ENCODE measurements at places on chromosomes 6 and 20.

DNA sequence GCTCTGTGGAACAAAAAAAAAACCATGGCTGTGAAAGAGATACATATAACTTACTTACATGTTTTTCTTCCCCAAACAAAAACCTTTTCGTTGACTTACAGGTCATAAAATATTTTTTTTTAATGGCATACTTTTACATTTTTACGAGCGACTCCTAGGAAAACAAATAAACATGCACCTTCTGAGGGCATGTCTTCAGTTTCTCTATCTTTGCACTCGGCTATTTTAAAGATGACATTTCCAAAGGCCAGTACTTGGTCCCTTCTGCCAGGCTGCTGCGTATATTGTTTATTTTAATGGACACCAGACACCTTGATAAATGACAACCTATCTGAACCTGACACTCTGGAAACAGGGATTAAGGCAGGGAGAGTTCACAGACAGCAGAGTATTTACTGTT lies 49.4 kb downstream of the PIGU start:
- DNase-seq: no peak

DNA sequence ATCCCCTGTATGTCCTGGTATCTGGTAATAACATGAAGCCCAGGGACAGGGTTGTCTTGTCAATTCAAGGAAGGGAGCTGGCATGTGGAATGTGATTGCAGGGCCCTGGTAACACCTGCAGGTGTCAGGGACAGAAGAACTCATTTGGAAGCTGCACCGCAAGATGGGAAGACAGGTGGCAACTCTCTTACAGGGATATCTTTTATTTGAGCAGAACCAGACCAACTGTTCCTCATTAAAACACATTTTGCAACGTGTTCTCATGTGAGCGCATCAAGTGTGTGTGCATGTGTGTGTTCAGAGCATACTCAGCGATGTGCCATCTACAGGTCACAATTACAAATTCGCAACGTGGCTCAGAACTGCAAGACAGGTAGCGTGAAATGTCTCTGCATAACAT lies 370.9 kb upstream of the SOX4 start:
- DNase-seq: no peak

GRCh38 chr6:62775427-62776022 lies 435.7 kb upstream of the FKBP1C start:
- no peak for DNase-seq

DNA sequence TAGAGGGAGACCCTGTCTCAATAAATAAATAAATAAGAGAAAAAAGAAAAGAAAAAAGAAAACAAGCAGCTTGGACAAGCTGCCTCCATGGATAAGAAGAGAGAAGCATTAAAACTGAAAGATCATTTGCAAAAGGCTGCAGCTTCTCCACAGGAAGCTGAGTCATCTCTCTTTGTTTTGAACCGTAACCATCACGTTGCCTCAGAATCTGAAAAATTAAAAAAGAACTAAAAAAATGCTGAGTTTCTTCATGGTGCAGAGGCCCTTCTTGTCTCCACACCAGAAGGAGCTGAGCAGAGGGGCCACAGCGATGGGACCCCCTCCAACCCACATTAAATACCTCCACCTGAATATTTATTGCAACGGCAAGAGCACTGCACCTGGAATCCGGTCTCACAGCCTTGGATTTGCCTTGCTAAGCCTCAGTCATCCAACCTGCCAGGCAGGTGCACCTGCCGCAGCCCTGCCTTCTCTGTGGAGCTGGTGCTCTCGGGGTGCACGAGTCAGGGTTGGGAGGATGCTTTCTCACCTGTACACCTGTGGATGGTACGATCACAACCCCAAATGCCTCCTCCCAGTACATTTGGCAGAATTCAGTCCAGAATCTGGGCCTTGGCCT lies 28.1 kb downstream of the TOX2 start:
- peak; percentile 13 for DNase-seq

DNA sequence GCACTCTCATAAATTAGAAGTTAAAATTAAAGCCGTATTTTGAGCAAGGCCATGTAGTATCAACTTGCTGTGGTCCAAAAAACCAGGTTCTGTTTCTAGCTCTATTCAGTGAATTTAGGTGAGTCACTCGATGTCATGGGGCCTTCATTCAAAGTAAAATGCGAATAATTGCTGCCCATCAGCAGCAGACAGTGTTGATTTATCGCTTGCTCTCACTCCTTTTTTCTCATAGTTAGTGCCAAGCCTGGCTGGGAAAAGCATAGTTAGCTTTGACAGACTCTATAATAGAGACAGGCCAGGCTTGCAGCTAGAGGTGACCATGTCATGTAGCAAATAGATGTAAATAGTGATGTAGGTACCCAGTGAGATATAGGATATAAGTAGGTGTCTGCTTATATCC lies 136.0 kb downstream of the EDN1 start:
- no peak for DNase-seq

- DNase-seq: peak; percentile 76
Measured at GRCh38 chr20:17680836-17681725, 961 bp downstream of the RRBP1 start.

DNA sequence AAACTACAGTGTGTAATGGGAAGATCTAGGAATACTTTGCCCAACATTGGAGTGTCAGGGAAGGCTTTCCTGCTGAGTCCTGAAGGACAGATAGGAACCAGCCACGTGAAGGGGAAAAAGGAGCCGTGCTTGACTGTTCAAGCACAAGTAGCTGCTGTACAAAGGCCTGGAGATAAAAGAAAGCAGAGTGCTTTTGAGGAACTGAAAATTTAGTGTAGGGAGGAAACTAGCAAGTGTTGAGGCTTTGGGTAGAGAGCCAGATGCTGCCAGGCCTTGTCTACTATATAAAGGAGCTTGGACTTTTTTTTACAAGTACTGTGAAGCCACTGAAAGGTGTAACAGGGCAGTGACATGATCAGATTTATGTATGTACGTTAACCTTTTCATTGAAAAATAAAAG lies 39.0 kb downstream of the DSE start:
- DNase-seq: no peak

- DNase-seq: no peak
Measured at GRCh38 chr6:18241208-18242038, 22.9 kb downstream of the DEK start.

DNA sequence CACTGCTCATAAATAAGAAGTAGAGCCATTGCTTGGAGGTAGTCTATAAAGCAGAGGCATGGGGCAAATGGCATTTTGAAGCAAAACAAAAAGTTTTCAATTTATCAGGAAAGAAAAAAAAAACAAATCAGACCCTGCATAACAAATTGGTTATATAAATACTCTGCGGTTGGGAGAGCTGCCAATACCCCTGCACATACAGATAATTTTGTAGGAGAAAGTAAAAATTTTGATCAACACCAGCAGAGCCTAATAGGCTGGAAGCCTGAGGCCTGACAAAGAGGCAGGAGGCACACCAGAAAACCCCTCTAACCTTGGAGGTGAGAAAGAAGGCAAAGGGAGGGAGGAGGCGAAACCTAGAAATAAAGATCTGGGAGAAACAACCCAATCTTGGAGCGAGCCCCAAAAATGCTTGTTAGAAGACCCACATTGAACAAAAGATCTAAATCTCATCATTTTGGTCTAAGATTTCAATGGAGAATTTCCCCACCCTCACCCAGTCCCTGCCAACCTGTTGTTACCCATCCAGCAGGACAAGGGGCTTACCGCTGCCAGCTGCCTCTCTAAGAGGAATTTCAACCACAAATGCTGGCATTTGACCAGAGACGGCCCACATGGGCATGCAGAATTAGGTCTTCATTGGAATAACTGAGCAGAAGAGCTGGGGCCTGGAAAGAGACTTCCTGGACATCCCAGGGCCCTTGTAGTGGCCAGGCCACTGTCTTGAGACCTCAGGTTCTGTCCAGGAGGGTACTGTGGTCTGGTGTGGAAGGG lies 28.4 kb downstream of the FOXA2 start:
- DNase-seq: no peak

DNA sequence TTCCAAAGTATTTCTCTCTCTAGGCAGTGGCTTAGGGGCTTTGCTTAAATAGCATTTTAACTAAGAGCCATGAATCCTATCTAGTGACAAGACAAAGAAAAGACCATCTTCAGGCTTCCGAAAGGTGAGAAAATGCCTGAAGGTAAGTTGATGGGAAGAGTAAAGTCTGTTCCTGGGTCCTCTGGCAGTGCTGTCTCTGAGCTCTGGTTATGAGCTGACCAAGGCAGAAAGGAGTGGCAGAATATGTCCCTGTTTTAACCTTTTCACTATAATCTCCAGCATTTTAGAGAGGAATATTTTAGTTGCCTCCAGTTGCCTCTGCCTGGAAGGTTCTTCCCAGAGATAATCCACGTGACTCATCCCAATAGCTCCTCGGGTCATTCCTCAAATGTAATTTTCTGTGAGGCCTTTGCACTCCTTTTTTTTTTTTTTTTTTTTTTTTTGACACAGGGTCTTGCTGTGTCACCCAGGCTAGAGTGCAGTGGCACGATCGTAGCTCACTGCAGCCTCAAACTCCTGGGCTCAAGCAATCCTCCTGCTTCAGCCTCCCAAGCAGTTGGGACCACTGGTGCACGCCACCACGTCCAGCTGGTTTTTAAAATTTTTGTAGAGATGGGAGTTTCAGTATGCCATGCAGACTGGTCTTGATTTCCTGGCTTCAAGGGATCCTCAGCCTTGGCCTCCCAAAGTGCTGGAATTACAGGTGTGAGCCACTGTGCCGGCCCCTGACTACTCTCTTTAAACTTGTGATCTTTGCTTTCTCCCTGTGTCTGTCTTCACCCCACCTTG lies 3.7 kb upstream of the ARMH2 start:
- DNase-seq: no peak

- DNase-seq: no peak
Measured at GRCh38 chr6:154161689-154162088, 122.6 kb downstream of the OPRM1 start.

Measured in activated CD4-positive, alpha-beta T cell treated with anti-CD3 and anti-CD28 coated beads for 4 hours (primary cell).